GM04504 (cell line): ENCODE measurements at places on chromosomes 1 and 21.

GRCh38 chr1:52582116-52582696 is 20.0 kb upstream of the GPX7 start:
- DNase-seq: no peak

DNA sequence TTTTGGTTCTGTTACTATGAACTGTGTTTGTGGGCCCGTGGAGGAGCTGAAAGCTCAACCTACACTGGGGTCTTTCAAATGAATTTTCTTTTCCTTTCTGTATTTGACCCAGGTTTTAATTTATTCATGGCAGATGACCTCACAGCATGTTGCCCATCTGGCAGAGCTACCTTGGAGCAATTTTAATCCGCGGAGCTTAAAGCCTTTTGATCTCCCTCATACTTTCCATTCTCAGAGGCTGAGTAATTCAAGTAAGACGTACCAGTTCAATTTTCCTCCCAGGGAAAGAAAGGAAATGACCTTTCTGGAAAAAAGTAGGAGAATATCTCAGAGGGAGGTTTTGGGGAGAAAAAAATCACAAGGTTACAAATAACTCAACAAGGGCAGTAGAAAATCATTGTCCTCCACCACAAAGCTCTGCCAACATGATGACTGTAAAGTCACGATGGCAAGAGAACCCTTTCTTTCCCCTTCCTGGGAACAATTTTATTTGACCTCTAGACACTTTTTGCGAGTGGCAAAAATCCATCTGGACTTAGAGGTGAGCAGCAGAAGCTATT is 21.6 kb upstream of the PCP4 start:
- no peak for DNase-seq

- DNase-seq: no peak
Observed at GRCh38 chr1:175889848-175890247, 146.5 kb upstream of the TNR start.

DNA sequence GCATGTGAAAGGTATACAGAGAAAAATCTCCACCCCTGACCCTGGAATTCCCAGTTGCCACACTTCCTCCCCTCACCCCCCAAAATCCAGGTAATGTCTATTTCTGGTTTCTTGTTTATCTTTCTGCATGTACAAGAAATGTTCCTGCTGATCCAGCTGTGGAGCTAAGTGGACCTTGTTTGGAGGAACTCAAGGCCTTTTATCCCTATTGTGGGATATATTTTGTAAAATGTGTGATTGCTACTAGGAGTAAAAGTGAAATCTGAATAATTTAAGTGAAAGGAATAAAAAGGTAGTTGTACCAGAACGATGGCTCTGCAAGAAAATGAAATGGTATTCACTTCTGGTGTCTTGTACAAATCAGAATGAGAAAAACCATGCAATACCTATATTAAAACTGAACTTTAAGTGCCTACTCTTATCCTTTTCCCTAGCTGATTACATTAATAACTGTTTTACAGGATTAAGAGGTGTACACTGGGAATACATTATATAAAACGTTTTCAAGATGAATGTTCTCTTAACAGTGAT is 3.0 kb downstream of the SPEN start:
- no peak for DNase-seq
